ENCODE measurements at places on chromosomes 5 and 9.

GRCh38 chr9:103301051-103301450 is 305.9 kb downstream of the CYLC2 start:
- DNase-seq, result no peak

GRCh38 chr5:149358294-149358651 is 427 bp downstream of the PCYOX1L start:
- DNase-seq, result peak; percentile 47

GRCh38 chr5:64767959-64768357 is 533 bp downstream of the SREK1IP1 start:
- peak; percentile 5 for DNase-seq

- DNase-seq, result peak; percentile 28
These were observed 87.7 kb downstream of the ENTREP1 start for GRCh38 chr9:69412741-69413150.

- DNase-seq, result no peak
These were observed 56.8 kb downstream of the ZNF608 start for GRCh38 chr5:124689653-124690052.

DNA sequence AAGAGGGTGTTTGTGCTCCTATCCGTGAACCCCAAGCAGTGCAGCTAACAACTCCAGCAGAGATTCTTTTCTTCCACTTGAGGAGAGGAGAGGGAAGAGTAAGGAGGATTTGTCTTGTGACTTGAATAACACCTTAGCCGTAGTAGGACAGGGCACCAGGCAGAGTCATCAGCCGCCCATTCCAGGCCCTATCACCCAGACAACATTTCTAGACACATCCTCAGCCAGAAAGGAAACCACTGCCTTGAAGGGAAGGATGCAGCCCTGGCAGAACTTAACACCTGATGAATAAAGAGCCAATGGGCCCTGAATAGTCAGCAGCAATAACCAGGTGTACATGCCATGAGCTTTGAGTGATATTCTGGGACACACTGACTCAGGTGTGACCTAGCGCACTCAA is 1013.0 kb upstream of the COX7C start:
- no peak for DNase-seq

DNA sequence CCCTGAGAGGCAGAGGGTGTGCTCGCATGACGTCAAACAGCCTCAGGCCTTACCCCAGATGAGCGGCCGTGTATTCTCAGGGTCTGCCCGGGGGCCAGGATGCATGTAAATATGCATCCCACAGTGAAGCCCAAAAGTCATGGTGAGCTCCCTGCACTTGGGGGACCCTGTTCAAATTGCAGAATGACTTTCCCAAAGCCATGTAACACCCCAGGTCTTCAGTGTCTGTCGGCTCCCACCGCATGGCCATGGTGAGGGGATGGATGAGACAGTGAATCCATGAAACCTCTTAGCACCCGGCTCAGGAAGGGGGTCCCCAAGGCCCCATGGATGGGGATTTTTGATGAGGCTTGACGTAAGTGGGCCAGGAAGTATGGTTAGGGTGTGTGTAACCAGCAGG is 9.3 kb upstream of the COL5A1 start:
- no peak for DNase-seq

DNA sequence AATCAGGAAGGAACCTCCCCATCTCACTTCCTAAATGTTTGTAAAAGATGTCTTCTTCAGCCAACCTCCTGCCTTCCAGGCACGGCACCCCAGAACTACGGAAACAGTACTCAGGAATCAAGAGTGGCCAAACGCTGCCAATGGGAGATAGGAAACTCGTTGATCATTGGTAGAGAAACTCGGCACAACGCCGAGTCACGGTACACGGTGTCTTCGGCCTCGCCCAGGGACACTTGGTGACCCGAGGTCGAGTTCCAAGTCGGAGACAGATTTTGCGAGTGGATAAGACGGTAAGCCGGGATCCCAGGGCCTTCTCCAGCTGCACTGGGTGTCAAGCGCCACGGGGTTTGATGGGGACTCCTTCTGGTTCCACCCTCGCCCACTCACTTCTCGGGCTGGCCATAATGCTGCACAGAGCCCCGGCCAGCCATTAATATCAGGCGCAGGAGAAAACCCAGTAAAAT is 343 bp downstream of the KIAA0825 start:
- DNase-seq, result peak; percentile 71

DNA sequence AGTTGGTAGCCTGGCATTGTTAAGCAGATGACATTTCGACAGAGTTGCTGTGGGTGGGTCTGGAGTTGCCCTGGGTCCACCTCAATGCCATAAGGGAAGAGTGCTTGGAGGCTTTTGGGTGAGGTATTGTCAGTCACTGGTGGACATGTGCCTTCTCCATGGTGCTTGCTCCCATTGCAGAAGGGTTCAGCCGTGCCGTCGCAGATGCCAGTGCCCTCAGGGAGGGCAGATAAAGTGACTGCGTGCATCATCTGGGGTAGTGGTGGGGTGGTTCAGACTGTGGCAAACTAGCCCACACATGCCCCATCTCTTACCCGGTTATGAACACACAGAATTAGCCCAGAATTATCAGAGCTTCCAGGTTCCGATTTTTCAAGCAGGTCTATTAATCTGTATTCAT is 71.6 kb downstream of the FBXL7 start:
- no peak for DNase-seq

GRCh38 chr9:115306865-115307264 is 188.9 kb upstream of the TNC start:
- DNase-seq, result no peak

DNA sequence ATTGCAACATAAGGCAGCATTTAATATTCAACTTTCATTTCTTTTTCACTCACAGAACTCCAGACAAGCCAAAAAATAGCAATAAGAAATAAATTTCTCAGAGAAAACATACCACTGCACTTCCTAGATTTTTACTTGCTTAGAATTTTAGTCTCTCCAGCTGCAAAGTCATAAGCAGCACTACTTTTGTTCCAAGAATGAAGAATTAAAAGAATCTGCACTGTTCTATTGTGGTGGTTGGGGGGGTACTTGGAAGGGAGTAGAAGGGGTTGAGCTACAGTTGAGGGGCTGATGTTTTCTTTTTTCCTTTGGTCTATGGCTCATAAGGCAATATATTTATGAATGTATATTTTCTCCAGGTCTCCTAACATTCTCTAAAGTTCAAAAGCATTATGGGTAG is 144.5 kb downstream of the KIAA0825 start:
- no peak for DNase-seq

DNA sequence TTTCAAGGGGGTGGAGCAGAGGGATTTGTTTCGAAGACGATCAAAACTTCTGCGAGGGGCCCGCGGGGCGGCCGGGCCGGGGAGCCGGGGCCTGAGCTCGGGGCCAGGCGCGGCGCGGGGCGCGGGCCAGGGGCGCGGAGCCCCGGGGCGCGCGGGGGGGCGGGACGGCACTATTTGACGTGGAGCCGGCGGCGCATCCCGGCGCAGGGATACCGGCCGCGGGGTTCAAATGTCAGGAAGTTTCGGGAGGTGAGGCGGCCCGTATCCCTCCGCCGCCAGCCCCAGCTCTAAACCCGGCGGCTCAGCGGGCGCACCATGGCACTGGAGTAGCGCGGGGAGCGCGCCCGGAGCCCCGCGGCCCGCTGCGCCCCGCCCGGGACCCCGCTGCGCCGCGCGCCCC is at the start of gene LMX1B:
Gene LMX1B, plus strand, starts transcription at position 278 of the 400 bp plus-strand sequence. CDS start 522 bp downstream, outside the sequence.
- peak; percentile 42 for DNase-seq

GRCh38 chr9:98652302-98652701 is 56.4 kb downstream of the GABBR2 start:
- no peak for DNase-seq

DNA sequence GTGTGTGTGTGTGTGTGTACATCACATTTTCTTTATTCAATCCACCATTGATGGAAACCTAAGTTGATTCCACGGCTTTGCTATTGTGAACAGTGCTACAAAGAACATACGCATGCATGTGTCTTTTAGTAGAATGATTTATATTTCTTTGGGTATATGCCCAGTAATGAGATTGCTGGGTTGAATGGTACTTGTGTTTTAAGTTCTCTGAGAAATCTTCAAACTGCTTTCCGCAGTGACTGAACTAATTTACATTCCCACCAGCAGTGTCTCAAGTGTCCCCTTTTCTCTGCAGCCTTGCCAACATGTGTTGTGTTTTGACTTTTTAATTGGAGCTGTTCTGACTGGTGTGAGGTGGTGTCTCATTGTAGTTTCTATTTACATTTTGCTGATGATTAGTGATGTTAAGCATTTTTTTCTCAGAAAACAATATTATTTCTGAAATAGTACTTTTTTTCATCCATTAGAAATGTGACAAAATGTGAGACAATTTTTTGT is 769.7 kb downstream of the TAF11L14 start:
- no peak for DNase-seq

DNA sequence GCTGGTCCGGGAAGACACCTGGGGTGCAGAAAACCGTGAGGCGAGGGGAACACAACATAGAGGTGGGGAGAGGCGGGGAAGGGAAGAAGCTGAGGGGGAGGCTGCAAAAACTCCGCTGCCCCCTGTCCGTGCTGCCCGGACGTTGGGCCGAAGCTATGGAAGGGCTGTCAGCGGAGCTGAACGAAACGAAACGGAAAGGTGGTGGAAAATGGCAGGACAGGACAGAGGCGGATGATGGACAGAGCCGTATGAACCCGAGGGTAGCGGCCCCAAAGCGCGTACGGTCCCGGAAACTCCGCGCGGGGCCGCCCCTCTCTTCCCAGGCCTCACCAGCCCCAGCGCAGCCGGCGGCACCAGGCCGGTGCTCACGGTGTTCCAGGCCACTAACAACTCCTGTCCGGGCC is 272 bp downstream of the ANAPC2 start:
- DNase-seq, result no peak

GRCh38 chr5:92081958-92082712 is 699.0 kb upstream of the ARRDC3 start:
- no peak for DNase-seq

DNA sequence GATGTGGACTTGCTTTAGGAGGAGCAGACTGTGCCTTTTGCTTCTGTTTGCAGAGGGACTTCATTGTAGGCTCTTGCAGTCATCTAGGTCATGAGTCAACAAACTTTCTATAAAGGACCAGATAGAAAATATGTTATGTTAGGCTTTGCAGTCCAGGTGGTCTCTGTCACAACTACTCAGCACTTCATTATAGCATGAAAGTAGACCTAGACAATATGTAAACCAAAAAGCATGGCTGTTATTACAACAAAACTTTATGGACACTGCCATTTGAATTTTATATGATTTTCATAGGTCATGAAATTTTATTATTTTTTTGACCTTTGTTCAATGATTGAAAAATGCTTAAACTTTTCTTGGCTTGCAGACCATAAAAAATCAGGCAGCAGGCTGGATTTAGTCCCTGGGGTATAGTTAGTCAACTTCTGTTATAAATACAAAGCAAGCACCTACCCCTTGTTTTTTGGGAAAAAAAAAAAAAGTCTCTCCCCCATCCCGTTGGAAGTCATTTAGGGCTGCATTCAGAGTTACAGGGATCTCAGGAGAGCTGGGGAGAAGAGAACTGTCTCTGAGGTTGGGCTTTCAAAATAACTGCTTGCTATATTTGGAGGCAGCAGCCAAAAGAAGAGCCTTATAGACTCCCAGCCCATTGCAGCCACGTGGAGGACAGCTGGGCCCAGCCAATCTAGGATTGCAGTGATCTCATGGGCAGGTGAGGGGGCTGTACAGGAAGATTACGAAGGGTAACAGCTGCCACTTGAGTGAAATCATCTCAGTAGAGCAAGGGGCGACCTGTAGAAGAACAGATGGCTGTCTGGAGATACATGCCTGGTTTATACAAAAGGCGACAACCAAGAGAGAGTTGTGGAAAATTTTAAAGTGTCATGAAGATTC is 136.6 kb upstream of the TNC start:
- no peak for DNase-seq

- DNase-seq, result no peak
These were observed 13.5 kb upstream of the NIPAL4 start for GRCh38 chr5:157446412-157446935.

- DNase-seq, result no peak
These were observed 161.9 kb downstream of the MAPKAP1 start for GRCh38 chr9:125544988-125545651.

DNA sequence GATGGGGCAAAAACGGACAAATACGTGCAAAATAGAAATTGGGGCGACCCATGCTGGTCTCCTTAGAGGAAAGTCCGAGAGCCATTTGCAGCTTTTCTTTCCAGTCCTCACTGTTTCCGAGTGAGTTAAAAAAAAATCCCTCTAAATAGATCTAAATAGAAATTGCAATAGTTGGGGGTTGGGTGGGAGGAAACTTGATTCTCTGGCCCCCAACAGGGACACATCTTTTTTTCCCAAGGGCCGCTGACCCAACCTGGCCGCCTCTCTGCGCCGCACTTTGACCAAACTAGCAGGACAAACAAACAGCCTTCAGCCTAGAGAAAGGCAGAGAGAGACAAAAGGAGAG is 2.8 kb upstream of the NKX2-5 start:
- DNase-seq, result no peak

DNA sequence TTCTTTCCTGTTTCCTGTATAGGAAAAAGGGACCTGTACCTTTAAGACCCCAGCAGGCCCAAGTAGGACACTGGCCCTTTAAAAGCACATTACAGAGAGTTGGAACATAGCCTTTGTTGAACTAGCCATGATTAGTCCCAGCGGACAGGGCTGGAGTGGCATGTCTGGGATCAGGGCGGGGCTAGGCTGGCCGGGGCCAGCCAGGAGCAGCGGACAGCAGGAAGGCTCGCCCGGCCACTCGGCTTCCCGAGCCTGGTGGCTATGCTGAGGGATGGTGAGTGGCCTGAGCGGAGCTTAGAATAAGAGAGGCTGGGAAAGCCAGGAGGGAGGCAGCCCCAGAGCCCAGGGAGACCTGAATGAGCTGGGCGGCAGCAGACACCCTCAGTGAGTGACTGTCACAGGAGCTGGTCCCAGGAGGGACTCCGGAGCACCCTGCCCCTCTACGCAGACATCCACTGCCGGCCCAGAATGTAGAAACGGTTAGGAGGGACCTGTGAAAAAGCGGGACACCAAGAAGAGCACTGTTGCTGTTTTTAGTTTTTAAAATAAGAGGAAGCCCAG is 92.1 kb downstream of the DAB2IP start:
- DNase-seq, result no peak

- DNase-seq, result no peak
These were observed 60.2 kb upstream of the FUBP3 start for GRCh38 chr9:130518943-130519799.

DNA sequence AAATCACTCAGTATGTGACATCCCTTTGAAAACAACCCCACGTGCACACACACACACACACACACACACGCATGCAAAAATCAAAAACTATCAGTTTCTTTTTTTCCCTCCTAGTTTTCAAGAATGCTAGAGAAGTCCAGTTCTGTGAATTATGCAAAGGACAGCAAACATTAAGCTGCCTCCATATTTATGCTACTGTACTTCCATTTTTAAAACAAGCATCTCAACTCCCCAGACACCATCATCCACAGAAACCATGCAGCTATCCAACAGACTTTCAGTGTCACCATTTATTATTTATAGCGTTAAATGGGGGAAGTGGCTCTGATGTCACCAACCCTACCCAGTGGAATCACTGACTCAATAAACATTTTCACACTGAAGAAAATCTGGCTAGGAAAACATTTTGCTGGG is 1.6 kb downstream of the FBXW11 start:
- DNase-seq, result peak; percentile 64

Data from suppressor macrophage (primary cell).